ENCODE measurements at places on chromosomes 5 and 9.

GRCh38 chr5:104355350-104355749 lies 792.8 kb upstream of the NUDT12 start:
- DNase-seq = no peak

GRCh38 chr5:4551034-4551433 lies 589.1 kb upstream of the ADAMTS16 start:
- no peak for DNase-seq

GRCh38 chr9:84828046-84828445 lies 158.5 kb downstream of the NTRK2 start:
- no peak for DNase-seq

- DNase-seq = no peak
These were observed 82.4 kb upstream of the TNFAIP8 start for GRCh38 chr5:119273391-119273839.

DNA sequence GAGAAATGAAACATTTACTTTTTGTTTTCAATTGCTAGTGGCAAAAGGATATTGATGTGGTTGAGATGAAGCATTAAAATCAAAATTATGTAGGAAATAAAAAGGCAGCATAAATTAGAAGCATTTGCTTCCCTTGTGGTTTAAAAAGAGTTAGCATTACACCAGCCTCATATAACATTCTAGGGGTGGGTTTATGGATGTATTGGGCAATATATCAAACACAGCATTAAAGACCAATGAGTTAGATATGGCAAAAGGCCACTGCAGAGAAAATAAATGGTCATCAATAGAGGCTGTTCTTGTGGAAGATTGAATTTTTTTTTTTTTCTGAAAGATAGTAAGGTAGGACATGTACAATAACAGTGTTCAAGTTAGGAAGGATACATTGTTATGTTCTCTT lies 473.0 kb downstream of the TLR4 start:
- DNase-seq = no peak

DNA sequence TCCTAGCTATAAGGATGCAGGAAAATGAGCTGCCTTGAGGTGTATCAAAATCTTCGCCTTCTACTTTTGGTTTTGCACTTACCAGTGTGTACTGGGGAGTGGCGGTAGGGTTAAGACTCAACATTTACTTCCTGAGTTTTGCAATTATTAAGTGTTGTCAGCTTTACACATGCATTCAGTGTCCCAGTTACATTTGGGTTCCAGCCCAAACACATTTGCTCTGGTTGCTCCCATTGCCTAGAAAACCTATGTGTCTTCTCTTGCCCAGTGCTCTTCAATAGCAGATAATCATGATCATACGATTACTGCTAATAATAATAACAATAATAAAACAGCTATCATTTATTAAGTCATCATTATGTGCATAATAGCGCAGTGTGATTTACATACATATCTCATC lies 241.5 kb upstream of the PAPPA start:
- DNase-seq = no peak

DNA sequence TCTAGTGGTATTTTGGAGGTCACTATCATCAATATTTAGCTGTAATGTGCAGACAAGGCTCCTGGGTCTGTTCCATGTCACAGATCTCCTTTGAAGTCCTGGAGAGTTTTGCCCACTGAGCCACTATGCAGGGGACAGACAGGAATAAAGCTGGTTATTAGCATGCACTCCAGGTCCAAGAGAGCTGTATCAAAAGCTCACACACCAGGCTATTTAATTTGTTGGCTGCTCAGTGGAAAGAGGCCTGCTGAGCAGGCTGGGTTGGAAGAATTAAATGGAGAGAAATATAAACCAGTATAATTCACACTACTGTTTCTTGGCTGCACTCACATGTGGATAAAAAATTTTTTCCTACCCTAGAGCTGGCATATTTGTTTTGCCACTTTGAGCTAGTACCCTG lies 113.8 kb upstream of the TAF11L2 start:
- no peak for DNase-seq

- no peak for DNase-seq
These were observed 1.2 kb downstream of the IER5L start for GRCh38 chr9:129176701-129177442.

GRCh38 chr9:19629488-19629887 lies 159.3 kb downstream of the SLC24A2 start:
- DNase-seq = no peak

DNA sequence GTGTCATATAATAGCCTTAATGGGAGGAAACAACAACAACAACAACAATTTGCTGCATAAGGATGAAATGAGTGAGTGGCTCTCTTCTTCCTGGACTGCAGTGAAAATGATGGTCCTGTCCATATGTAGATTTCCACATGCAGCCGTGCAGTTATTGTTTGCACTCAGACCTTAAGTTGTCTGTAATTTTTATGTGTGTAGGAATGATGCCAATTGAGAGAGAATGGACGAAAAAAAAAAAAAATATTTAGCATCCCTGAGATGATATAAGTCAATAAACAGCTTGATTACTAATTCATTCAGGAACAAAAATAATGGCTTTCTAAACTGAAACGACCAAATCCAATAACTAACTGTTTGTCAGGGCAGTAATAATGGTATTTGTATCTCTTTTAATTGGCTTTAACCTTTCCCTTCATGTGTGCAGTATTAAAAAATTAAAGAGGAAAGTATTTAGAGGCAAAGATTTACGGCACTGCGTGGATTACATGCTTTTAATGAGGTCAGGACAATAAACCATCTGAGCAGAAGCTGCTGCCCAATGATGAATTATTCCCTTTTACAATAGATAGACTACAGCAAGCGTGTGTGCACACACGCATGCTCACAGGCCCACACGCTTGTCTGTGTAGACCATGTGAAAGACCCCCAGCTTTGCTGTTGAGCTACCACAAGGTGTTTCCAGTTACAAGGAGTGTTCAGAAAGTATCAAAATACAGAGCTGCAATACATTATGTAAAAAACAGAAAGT lies 459.5 kb upstream of the WWC1 start:
- DNase-seq = no peak

DNA sequence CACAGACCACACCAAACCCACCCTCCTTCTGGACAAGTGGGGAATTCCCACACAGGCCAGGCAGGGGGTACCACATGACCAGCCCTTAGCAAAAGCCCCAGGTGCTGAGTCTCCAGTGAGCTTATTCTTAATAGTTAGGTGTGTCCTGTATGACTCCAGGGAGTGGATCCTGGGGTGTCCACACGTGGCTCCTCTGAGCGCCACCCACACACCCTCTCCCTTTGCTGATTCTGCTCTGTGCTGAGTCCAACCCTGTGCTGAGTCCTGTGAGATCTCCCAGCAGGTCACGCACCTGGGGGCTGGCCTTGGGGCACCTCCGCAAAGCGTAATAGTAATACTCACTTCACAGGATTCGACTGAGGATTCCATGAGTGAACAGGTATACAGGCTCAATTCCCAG lies 12.7 kb downstream of the LRRC14B start:
- no peak for DNase-seq

Data from AG08395 (cell line).